NCI-H82 (cell line): ENCODE measurements at places on chromosomes 1 and 21.

DNA sequence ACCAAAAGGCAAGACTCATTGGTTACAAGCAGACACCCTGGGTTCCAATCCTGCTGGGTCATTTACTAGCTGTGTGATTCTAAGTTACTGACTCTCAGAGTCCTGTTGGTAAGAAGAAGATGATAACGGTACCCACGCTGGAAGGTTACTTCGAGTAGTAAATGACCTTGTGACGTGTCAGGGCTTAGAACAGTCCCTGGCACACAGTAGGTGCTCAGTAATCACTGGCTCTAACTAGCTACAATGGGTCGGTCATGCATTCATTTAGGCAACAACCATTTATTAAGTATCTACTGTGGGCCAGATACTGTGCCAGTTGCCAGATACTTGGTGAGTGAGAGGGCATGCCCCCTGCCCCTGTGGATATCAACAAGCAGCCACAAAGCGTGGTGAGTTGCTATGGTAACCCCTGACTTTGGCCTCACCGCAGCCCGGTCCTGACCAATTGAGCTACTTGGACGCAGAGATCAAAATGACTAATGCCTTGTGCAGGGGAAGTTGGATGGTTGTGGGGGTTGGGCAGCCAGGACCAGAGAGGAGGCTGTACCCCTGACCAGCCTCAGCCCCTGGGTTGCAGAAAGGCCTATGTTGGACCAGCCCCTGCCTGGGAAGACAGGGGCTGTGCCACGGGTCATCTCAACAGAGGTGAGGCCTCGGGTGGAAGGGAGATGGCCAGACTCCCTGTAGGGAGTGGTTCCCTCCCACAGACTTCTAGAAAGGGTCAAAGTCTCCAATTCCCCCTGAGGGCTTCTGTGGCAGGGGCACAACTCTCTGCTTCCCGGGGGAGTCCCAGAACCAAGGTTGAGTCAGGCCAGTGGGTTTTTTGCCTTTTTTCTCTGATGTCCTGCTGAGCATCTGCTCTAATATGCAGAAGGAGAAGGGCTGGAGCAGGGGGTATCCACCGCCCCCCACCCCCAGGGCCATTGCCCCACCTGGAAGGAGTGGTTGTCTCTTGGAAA is 16.0 kb downstream of the DHRS3 start:
- no peak for DNase-seq

GRCh38 chr1:207862241-207862787 is 48.6 kb downstream of the CD34 start:
- no peak for DNase-seq

- DNase-seq, result no peak
Measured at GRCh38 chr1:181514298-181515290, 31.3 kb downstream of the CACNA1E start.

DNA sequence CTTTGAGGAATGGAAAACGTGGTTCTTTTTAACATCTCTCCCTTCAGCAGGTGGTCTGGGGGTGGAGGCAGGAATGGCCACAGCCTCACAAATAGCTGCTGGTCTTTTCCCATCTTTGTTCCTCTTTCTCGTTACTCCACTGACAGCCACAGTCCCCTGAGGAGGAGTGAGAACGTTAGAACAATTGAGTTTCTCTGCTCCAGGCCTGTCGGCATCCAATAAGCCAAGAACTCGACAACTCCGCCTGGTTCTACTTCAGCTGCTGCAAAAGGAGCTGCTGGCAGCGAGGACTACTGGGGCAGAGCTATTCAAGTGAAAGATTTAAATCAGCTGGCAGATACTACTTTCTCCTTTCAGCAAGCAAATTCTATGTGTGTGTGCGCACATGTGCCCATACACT is 169.5 kb upstream of the GALNT2 start:
- no peak for DNase-seq

GRCh38 chr1:224264321-224264720 is 65.7 kb downstream of the NVL start:
- DNase-seq, result no peak

GRCh38 chr1:214966346-214966745 is 116.2 kb upstream of the KCNK2 start:
- DNase-seq, result no peak

DNA sequence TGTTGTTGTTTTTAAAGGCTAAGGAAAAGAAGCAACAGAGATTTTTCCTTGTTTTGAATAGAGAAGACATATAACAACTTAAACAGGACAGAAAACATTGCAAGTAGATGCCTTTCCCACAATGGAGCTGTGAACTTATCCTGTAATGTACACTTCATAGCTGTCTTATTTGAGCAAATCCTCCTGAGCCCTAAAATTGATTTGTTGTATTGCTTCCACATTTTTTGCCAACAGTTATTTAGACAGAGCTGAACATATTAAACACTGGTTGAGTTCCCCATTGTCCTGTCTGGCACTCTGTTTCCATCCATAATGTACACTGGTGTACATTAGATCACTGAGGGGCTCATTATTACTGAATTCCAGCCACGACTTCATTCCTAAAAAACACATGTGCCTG is 32.2 kb downstream of the CACHD1 start:
- no peak for DNase-seq

DNA sequence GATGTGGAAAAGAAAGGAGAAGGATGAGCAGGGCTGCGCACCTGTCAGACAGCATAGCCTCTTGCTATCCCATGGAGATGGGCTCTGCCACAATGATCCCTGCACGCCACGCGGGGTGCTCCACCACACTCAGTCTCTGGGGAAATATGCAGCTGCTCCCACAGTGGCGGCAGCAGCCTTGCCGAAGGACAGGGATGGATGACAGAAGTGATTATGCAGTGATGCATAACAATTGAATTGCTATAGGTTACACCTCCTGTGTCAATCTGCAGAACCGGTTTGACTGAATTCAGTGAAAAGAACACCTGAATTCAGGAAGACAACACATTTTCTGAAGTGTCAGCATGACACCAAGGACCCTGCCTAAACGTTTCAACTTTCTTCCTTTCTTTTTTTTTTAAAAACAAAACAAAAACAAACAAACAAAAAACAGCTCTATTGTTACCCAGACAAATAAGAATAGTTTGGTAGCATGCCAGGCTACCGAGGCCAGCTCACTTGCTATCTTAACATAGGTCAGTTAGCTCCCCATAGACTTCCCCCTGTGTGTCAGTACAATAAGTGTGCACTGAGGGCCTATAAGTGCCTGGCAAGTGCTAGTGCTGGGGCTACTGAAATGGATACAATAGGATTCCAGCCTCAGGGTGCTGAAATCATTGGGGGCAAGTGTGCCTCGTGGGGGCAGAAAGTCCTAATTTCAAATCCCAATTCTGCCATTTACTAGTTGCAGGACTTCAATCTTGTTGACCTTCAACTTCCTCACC is 127.6 kb upstream of the LMO4 start:
- DNase-seq, result peak; percentile 19

- DNase-seq, result no peak
Measured at GRCh38 chr1:208154679-208155642, 89.2 kb downstream of the PLXNA2 start.

- no peak for DNase-seq
Measured at GRCh38 chr1:154006136-154006535, 15.6 kb downstream of the RPS27 start.

DNA sequence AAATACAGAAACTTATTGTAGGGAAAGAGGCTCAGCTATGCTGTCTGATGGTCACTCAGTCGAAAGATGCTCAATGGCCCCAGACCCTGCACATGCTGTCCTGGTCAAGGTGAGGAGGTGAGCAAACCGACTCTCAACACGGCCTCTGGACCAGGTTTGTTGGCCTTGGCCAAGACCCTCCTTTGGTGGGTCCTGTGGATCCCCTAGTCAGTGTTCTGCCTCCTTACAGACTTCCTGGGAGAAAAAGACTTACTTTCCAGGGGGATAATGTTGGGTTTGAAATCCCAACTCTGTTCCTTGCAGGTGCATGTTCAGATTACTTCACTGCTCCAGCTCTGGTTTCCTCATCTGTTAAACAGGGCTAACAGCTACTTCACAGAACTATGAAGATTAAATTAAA is 53.8 kb downstream of the FAM78B start:
- DNase-seq, result no peak

- peak; percentile 81 for DNase-seq
Measured at GRCh38 chr21:31558189-31558961, 101.1 kb upstream of the SOD1 start.

- no peak for DNase-seq
Measured at GRCh38 chr21:27040738-27041469, 74.0 kb upstream of the ADAMTS5 start.

- DNase-seq, result no peak
Measured at GRCh38 chr1:209721323-209721722, 16.7 kb downstream of the HSD11B1 start.

DNA sequence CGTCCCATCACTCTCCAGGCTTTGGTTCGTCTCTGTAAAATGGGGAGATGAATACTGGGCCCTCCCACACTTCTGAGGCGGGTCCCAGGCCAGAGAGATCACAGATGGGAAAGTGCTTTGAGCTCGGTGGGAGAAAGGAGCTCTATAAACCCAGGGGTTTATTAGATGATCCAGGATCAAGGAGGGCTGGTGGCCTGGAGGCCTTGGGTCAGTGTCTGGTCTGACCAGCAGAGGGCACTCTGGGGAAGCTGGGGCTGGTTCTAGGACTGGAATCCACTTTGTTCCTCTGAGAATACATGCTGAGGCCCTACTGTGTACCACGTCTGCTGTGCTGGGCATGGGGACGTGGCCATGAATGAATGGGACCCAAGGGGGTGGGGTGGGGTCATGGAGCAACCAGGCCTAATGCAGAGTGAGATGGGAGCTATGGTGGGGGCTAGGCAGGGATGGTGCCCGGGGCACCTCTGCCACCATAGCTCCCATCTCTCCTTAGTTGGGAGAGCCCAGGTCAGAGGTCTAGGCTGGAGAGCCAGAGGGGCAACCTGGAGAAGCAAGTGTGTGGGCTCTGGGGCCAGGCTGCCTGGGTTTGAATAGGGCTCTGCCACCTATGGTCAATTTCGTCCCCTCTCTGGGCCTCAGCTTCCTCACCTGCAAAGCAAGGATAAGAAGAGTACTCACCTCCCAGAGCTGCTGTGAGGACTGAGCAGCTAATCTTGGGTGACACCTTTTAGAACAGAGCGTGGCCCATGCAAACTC is 9.0 kb upstream of the FAM131C start:
- peak; percentile 91 for DNase-seq

GRCh38 chr1:34378968-34379856 is 202.5 kb downstream of the C1orf94 start:
- peak; percentile 8 for DNase-seq

DNA sequence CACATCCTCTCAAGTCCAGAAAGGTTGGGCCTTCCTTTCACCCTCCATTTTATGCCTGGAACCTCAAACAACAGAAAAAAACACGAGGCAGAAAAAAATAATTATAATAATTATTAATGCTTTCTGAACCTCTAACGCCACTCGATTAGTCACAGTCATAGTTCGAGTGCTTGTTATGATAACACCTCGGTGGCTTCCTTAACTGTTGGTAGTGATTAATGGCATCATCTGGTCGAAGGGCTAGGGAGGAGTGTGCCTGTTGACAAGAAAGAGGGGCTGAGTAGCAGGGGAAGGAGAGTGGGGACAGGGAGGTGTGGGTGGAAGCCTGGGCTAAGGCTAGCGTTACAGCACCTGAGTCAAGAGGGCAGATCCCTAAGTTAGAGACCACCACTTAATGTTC is 21.3 kb upstream of the IL10 start:
- no peak for DNase-seq

GRCh38 chr1:163406772-163407171 is 85.0 kb downstream of the NUF2 start:
- DNase-seq, result no peak

GRCh38 chr1:21696931-21697330 is 27.8 kb upstream of the RAP1GAP start:
- no peak for DNase-seq

GRCh38 chr21:21547368-21547953 is 549.3 kb downstream of the NCAM2 start:
- no peak for DNase-seq

- DNase-seq, result no peak
Measured at GRCh38 chr1:183776731-183777130, 28.2 kb upstream of the RGL1 start.

DNA sequence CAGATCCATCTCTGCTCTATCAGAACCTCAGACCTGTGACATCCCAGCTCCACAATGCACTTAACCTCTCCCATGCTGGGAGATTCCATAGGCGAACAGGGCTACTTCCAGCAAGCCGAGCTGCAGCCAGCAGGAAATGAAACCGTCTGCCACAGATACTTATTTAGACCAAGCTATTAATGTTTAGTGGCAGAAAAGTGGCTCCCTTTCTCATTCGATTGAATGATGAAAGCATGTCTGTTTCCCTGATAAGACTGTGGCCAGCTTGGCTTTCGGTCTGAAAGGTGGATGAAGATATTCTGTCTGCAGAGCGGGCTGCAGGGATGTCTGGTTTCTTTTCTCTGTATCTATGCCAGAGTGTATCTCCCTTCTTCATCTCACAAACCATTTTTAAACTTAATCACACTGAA is 146.4 kb downstream of the GREM2 start:
- no peak for DNase-seq
